ENCODE measurements at places on chromosomes 7 and 10. TPM values are rescaled to one million over a fixed set of nuclear protein-coding genes. Genes with fewer than 3 reads are reported as not detected.

The PPP1R17 gene
- polyA plus RNA-seq, result 0.27 TPM

The ENTPD1 gene
- 8.2 TPM for polyA plus RNA-seq

The UPK3BL1 gene
- 256 TPM for polyA plus RNA-seq

DNA sequence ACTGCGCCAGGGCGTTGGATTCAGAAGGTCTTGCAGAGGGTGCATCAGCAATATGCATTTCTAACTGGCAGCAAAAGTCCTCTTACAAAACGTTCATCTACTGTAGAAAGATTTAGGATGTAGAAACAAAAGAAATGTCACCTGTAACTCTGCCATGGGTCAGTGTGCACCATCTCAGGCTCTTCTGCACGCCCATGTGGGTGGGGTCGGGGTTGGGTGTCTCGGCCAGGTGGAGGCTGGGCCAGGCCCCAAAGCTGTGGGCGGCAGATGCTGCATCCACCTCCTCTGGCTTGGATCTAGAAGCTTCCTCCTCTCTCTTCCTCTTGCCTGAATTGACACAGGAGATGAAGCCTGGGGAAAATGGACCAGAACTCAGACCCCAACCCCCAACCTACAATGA, 111.3 kb upstream of the PPP2R2D start:
- H3K27ac ChIP-seq, result no peak overlapping the region
- no peak for DNase-seq
- H3K36me3 ChIP-seq, result no peaks in the 10 kb centered on the region
- no peak overlapping the region for H3K4me3 ChIP-seq
- no peaks in the 10 kb centered on the region for H3K27me3 ChIP-seq
- no peaks in the 10 kb centered on the region for H3K4me1 ChIP-seq

DNA sequence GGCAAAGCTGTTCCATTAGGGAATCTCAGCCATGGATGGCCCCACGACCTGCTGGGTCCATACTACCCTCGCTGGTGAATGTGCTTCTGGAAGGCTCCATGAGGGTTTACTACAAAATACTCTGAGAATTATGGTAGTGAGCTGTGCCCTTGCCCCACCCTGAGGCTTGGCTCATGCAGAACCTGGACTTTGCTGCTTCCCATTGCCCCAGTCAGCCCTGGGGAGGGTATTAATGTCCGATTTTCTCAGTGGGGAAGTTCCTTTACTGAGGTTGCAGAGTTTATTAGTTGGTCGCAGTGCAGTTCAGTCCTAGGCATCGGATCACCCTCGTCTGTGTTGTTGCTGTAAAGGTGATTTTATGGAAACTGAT, 310.1 kb downstream of the WDR37 start:
- no peaks in the 10 kb centered on the region for H3K4me1 ChIP-seq
- DNase-seq, result no peak
- no peak overlapping the region for H3K4me3 ChIP-seq

DNA sequence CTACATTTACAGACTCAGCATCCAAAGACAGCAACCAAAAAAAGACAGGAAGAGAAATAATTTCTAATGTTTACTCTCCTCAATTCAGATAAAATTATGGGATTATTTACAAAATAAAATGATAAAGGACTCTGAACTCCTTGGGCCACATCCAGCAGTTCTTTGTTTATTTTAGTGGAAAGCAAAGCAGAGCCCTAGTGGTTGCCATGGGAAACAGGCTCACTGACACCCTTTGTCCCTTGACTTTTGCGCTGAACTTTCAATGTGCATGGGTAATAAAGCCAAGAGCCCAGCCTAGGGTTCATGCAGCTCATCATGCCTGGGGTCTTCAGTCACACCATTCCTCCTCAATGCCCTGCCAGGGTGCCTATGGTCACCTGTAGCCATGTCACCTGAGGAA, 442.6 kb upstream of the IGFBP3 start:
- no peak overlapping the region for H3K27ac ChIP-seq
- no peak overlapping the region for H3K4me3 ChIP-seq
- no peaks in the 10 kb centered on the region for H3K4me1 ChIP-seq
- no peaks in the 10 kb centered on the region for H3K27me3 ChIP-seq
- no peaks in the 10 kb centered on the region for H3K36me3 ChIP-seq

Data from thymus (tissue), 14 donors.